NCI-H1694 treated with DMSO at 0.1 percent for 48 hours (cell line): ENCODE measurements at places on chromosomes 5 and 9.

DNA sequence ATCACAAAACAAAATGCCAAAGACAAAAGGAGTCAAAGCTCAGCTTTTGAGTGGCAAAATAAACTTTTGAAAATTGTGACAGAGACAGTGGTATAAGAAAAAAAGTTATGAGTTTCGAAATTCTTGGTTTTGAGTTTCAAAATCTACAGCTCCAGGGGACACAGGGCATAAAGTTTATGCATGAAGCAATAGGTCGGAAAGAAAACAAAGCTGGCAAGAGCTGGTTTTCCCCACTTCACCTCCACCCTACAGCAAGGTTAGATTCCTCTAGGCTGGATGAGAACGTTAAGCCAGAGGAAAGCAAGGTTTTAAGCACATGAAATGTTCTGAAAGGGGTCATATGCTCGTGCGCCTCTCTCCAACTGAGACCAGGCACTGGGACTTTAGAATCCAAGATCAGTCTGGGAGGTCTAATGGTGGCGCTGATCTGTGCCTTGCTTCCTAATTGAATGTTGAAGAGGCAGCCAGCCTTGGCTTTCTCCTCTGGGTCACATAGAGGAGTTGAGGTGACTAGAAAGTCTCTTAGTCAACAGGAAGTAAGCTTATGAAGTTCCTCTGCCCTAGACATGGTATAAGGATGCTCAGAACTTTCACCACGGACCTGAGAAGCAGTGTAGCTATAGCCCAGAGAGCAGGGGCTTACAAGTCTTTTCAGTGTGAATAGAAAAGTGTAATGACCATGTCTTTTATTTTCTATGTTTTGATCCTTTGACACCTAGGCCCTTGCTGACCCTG, 167.7 kb upstream of the DMAC1 start:
- no peak for DNase-seq

- DNase-seq = peak; percentile 97
Measured at GRCh38 chr9:120242116-120242811, 337.7 kb downstream of the CDK5RAP2 start.

- DNase-seq = no peak
Measured at GRCh38 chr9:115071176-115071575, 46.8 kb downstream of the TNC start.

GRCh38 chr5:23506329-23507236, 826 bp upstream of the PRDM9 start:
- no peak for DNase-seq

DNA sequence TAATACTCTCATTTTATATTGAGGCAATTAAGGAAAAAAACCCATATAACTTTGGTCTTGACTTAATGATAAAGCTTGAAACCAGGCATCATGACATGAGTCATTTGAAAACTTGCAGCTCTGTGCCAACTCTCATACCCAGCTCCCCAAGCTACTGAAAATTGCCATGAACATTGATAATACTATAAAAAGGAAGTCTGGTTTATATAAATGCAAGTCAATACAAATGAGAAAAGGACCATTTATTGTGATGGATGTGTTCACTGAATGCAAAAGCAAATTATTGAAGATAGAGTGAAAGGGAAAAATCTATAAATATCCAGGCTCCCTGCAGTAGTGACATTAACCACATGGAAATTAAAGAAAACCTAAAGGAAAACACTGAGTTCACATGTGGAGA, 116.3 kb downstream of the DEPDC1B start:
- no peak for DNase-seq

DNA sequence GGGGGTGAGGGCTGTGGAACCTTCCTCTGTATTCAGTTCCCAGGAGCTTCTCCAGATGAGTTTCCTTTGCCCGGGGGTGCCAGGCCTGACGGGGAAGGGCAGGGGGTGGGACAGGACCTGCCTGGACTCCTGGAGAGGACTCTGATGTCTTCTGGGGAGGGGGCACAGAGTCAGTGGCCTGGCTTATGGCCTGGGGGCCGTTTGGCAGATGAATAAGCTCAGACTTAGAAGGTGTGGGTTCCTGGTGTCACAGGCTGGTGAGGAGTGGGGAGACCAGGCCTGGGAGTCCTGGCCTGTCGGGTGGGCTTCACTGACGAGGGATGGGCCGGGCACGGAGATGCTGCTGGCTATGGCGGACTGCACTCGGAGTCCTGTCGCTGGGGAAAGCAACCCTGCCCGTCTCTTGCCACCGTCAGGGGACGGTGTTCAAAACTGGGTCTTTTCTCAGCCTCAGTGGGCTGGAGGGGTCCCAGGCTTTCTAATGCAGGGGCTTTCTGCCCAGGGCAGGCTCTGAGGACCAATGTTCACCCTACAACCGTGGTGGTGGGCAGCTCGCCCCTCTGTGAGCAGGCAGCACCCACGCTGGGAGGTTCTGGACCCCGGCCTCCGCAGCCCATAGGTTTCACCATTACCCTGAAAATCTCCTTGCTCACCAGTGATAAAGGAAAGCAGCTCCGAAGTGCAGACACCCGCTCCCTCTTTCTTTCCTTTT, 16.2 kb downstream of the COL5A1 start:
- DNase-seq = no peak
